Endodermal cell (in vitro differentiated cells): ENCODE measurements at places on chromosomes 1 and 21. TPM values are rescaled to one million over a fixed set of nuclear protein-coding genes. Genes with fewer than 3 reads are reported as not detected.

SPATA46 gene
- not detected in 3 replicates for total RNA-seq

IARS2 gene
- 74.3 and 78.2 TPM in 2 replicates for total RNA-seq

CD101 gene
- total RNA-seq = 0.97 and 1.4 TPM in 2 replicates

VANGL1 gene
- total RNA-seq = 47.2 to 50.6 TPM (median 47.2 TPM) in 3 replicates

ACTA1 gene
- 8.0 to 11.5 TPM (median 8.2 TPM) in 3 replicates for total RNA-seq

LCK gene
- total RNA-seq = 4.4 and 6.6 TPM in 2 replicates

CCDC185 gene
- total RNA-seq = not detected in 2 replicates

LMX1A gene
- total RNA-seq = 1.6 and 3.8 TPM in 2 replicates

CDA gene
- total RNA-seq = 24.3 and 26.2 TPM in 2 replicates

CYYR1 gene
- 11.3 to 16.8 TPM (median 13.8 TPM) in 3 replicates for total RNA-seq

IGSF9 gene
- 7.5 and 8.5 TPM in 2 replicates for total RNA-seq

- no peaks in the 10 kb centered on the region for H3K27me3 ChIP-seq
- no peaks in the 10 kb centered on the region for H3K36me3 ChIP-seq
- H3K4me3 ChIP-seq = no peak overlapping the region
- peak; percentile 68 for DNase-seq
- H3K27ac ChIP-seq = no peak overlapping the region
Measured at GRCh38 chr1:24861821-24862727, 68.0 kb downstream of the RUNX3 start.

DNA sequence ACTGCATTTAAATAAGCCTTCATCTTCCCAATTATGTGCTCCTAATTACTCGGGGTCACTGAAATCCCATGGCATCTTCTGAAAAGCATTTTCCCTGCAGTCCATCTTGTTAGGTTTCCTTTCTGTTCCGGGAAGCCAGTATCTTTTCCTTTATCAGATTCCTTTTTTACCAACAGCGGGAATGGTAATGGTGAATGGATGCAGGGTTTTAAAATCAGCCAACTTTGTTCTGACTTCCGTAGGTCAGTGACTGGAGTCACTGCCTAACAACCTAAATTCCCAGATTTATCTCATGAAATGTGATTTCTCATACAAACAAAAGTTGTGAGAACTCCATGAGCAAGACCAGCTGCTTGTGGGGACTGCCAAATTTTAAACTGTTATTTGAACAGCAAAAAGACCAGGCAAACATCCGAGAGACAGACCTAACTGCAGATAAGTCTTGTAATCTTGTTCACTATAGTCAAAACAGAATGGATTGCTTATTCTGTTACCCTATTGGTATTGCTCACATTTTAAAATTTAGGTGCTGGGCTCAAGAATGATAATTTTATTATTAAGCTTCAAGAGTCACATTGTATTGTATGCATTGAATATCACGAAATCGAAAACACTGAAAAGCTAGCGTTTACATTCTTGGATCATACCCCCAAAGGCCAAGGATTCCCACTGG, 1.2 kb upstream of the RWDD3 start:
- peak overlapping the region; percentile 42 for H3K27ac ChIP-seq
- DNase-seq = no peak
- peaks cover 14% of the 10 kb centered on the region for H3K4me1 ChIP-seq
- H3K4me3 ChIP-seq = peak overlapping the region; percentile 85
- peaks cover 9% of the 10 kb centered on the region for H3K36me3 ChIP-seq

- no peak overlapping the region for H3K27ac ChIP-seq
- no peaks in the 10 kb centered on the region for H3K36me3 ChIP-seq
- H3K4me1 ChIP-seq = peaks cover 5% of the 10 kb centered on the region
- H3K27me3 ChIP-seq = no peaks in the 10 kb centered on the region
- no peak overlapping the region for H3K4me3 ChIP-seq
Measured at GRCh38 chr1:184954232-184954995, 19.9 kb downstream of the NIBAN1 start.

DNA sequence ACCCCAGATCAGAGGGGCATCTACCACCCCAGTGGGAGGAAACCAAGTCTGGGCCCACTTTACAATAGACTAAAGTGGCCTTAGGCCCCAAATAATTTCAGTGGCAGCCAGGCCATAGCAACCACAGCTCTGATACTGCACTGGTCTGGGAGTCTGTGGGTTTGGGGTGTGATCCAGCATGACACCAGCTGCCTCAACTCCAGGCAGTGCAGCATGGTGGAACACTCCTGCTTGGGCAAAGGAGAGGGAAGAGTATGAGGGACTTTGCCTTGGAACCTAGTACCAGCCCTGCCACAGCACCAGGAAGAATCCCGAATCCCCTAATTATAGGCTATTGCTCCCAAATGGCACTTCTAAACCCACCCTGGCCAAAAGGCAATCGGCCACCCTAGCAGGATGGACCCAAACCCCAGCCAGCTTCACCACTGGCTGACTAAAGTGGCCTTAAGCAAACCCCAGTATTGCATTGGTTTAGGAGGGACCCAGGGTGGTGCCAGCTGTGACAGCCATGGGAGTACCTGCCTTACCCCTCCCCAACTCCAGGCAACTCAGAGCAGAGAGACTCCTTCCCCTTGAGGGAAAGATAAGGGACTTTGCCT, 47.1 kb downstream of the PACC1 start:
- no peaks in the 10 kb centered on the region for H3K27me3 ChIP-seq
- peaks cover 61% of the 10 kb centered on the region for H3K36me3 ChIP-seq

DNA sequence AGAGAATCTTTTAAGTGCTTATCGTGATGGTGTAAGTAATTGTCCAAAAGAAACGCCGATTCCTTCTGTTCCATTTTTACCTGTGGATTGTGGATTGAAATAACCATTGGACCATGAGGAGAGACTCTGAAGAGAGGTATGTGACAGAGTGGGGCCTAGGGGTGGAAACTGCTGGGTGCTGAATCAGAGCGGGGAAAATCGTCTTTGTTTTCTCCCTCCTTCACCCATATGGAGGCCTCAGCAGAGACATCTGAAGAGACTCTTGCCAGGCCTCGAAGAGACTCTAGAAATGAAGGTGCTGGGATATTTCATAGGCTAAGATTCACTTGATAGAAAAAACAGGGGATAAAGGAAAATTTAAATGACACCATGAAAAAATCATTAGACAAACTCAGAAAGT, 1327.0 kb downstream of the BRINP3 start:
- H3K27me3 ChIP-seq = no peaks in the 10 kb centered on the region
- no peak overlapping the region for H3K4me3 ChIP-seq
- no peak overlapping the region for H3K27ac ChIP-seq
- DNase-seq = no peak
- no peaks in the 10 kb centered on the region for H3K36me3 ChIP-seq
- no peaks in the 10 kb centered on the region for H3K4me1 ChIP-seq

GRCh38 chr1:17507915-17508314, 31.6 kb upstream of the ARHGEF10L start:
- H3K27ac ChIP-seq = no peak overlapping the region
- H3K4me1 ChIP-seq = no peaks in the 10 kb centered on the region
- H3K36me3 ChIP-seq = no peaks in the 10 kb centered on the region
- H3K4me3 ChIP-seq = no peak overlapping the region
- peak; percentile 78 for DNase-seq

DNA sequence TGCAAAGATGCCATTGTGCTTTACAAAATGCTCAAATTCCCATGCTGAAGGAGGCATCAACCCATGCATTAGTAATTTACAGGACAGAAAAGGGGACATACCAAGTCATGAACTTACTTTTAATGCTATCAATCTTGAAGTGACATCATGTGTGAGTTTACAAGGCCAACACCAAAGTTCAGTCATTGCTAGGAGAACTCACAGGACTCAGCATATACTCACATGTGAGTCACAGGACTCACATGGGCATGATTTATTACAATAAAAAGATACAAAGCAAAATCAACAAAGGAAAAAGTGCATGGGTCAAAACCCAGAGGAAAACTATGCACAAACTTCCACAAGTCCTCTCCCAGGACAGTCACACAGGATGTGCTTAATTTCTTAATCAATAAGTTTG, 1656.0 kb downstream of the MRPL39 start:
- H3K36me3 ChIP-seq = no peaks in the 10 kb centered on the region
- no peaks in the 10 kb centered on the region for H3K4me1 ChIP-seq
- no peak overlapping the region for H3K27ac ChIP-seq
- no peaks in the 10 kb centered on the region for H3K27me3 ChIP-seq

DNA sequence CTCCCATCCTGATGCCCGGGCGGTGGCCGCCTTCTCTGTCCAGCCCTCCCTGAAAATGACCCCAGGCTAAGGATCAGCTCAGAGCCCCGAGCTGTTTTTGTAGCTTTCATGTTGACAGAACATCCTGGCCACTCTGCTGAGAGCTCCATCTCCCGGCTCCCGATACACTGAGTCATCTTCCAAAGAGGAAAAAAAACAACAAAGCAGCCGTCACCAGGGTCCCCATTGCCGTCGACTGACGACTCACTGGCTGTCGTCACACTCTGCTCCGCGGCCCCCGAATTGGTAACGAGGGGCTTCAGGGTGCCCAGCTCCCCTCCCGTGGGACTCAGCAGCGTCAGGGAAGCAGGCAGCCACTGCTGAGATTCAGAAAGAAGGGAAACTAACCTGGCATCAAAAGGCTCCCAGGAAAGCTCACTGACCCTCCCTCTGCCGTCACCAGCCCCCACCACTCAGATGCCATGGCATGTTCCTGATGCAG, 67.2 kb downstream of the CD46 start:
- no peak overlapping the region for H3K4me3 ChIP-seq
- H3K27ac ChIP-seq = no peak overlapping the region
- DNase-seq = no peak
- no peaks in the 10 kb centered on the region for H3K27me3 ChIP-seq
- H3K4me1 ChIP-seq = no peaks in the 10 kb centered on the region
- H3K36me3 ChIP-seq = no peaks in the 10 kb centered on the region

DNA sequence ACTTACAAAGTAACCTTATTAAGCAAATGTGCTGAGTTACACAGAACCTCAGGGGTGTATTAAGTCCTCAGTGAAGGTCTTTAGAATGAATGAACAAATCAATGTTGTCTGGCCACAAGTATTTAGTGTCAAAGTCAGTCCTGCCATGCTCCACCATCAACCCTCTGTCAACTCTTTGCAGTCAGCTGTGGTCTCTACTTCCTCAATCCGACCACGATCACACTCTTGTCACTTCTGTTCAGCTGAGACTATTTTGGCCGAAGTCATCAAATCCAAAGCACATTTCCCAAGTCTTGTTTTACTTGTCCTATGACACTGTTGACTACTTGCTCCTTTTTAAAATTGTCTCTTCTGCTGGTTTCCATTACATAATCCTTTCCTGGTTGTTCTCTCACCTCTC, 173.5 kb downstream of the ST6GALNAC5 start:
- DNase-seq = no peak
- no peak overlapping the region for H3K27ac ChIP-seq
- no peaks in the 10 kb centered on the region for H3K27me3 ChIP-seq
- H3K4me1 ChIP-seq = no peaks in the 10 kb centered on the region
- H3K4me3 ChIP-seq = no peak overlapping the region
- no peaks in the 10 kb centered on the region for H3K36me3 ChIP-seq

DNA sequence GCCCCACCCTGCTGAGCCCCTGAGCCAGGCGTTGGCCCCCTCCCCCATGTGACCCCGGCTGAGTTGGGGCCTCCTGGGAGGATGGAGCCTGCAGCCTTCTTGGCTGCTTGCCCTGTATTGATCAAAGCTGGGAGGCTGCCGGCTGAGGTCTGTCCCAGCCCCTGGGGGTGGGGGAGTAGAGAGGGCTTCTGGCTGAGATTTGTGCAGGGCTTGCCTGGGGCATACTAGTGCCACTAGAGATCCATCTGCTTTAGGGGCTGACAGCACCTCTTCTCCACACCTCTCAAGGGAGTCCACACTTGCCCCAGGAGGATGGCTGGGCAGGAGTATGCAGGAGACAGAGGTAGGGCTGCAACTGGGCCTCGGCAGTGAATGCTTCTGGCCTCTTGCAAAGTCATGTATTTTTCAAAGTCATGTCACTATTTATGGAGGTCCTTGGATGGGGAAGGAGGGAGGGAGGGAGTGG, 53.6 kb upstream of the SSBP3 start:
- H3K27ac ChIP-seq = peak overlapping the region; percentile 36
- no peaks in the 10 kb centered on the region for H3K27me3 ChIP-seq

GRCh38 chr21:46078322-46078977, 19.5 kb upstream of the COL6A2 start:
- no peaks in the 10 kb centered on the region for H3K36me3 ChIP-seq
- H3K4me1 ChIP-seq = no peaks in the 10 kb centered on the region
- no peak for DNase-seq
- H3K27ac ChIP-seq = no peak overlapping the region
- no peak overlapping the region for H3K4me3 ChIP-seq
- H3K27me3 ChIP-seq = no peaks in the 10 kb centered on the region

- DNase-seq = peak; percentile 76
- no peak overlapping the region for H3K27ac ChIP-seq
- H3K4me1 ChIP-seq = peaks cover 5% of the 10 kb centered on the region
- peak overlapping the region; percentile 72 for H3K4me3 ChIP-seq
Measured at GRCh38 chr1:231040800-231041718, 1.0 kb upstream of the FAM89A start.

DNA sequence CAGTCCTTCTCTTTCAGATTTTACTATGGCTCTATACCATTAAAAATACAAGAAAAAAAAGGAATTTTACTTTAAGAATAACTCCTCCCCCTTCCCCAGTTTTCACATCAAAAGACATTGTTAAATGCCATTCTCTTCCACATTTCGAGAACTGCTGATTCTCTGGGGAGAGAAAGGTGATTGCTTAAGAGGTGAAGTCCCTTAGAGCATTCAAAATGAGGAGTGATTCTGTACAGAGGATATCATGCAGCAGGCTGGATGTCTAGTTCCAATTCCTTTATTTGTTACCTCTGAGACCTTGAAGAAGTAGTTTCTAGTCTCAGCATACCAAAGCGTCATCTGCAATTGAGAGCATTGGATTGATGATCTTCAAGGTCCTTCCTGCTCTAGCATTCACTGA, 46.9 kb downstream of the FMO3 start:
- H3K4me1 ChIP-seq = no peaks in the 10 kb centered on the region
- no peak overlapping the region for H3K4me3 ChIP-seq
- H3K27me3 ChIP-seq = no peaks in the 10 kb centered on the region

- H3K27ac ChIP-seq = no peak overlapping the region
- peaks cover 2% of the 10 kb centered on the region for H3K4me1 ChIP-seq
- H3K27me3 ChIP-seq = peaks cover 11% of the 10 kb centered on the region
- H3K4me3 ChIP-seq = no peak overlapping the region
- DNase-seq = peak; percentile 29
Measured at GRCh38 chr1:55320891-55321290, 105.7 kb upstream of the USP24 start.

GRCh38 chr1:18752409-18752808, 107.1 kb downstream of the TAS1R2 start:
- no peaks in the 10 kb centered on the region for H3K36me3 ChIP-seq
- no peaks in the 10 kb centered on the region for H3K4me1 ChIP-seq
- H3K27ac ChIP-seq = no peak overlapping the region
- H3K27me3 ChIP-seq = peaks cover 38% of the 10 kb centered on the region

DNA sequence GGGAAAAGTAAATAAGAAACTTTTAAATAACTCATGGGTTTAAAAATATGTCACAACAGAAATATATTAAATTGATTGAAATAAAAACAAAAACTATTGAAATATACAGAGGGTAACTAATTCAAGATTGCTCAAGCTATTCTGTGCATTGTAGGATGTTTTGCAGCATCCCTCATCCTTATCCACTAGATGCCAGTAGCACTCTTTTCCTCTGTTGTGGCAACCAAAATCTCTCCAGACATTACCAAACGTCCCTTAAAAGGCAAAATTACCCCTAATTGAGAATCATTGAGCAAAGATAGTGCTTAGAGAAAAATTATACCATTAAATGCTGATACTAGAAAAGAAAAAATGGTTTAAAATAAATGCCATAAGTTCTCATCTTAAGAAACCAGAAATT, 682.6 kb downstream of the RWDD3 start:
- H3K4me1 ChIP-seq = no peaks in the 10 kb centered on the region
- H3K27me3 ChIP-seq = no peaks in the 10 kb centered on the region
- no peak for DNase-seq
- H3K36me3 ChIP-seq = no peaks in the 10 kb centered on the region
- H3K27ac ChIP-seq = no peak overlapping the region
- no peak overlapping the region for H3K4me3 ChIP-seq
